Vein endothelial cell (primary cell): ENCODE measurements at places on chromosomes 2 and 18. TPM values are rescaled to one million over a fixed set of nuclear protein-coding genes. Genes with fewer than 3 reads are reported as not detected.

The ESCO1 gene
- 11.4 and 15.1 TPM in 2 replicates for total RNA-seq

The CREG2 gene
- 2.3 and 8.6 TPM in 2 replicates for total RNA-seq

The BUB1 gene
- total RNA-seq, result 39.0 and 45.4 TPM in 2 replicates

The GPBAR1 gene
- 0.10 and 0.33 TPM in 2 replicates for total RNA-seq
